Nasal cavity respiratory epithelium epithelial cell of viscerocranial mucosa (primary cell): ENCODE measurements at places on chromosomes 16 and 17. TPM values are rescaled to one million over a fixed set of nuclear protein-coding genes. Genes with fewer than 3 reads are reported as not detected.

RNU2-1 gene
- total RNA-seq = not detected in 2 replicates

ARL6IP1 gene
- total RNA-seq = 145 and 203 TPM in 2 replicates

CDRT15L2 gene
- not detected in 2 replicates for total RNA-seq

MKS1 gene
- 10.6 and 11.5 TPM in 2 replicates for total RNA-seq

TBC1D3G gene
- total RNA-seq = not detected in 2 replicates

FOXJ1 gene
- total RNA-seq = not detected in 2 replicates

VPS9D1 gene
- 2.7 and 6.0 TPM in 2 replicates for total RNA-seq

KRT20 gene
- total RNA-seq = not detected in 2 replicates

OR1F1 gene
- total RNA-seq = 0.14 TPM in 1 of 2 replicates, not detected in the other

RBFOX1 gene
- not detected in 2 replicates for total RNA-seq

C1QTNF8 gene
- not detected in 2 replicates for total RNA-seq

DNAAF1 gene
- total RNA-seq = 0.07 TPM in 1 of 2 replicates, not detected in the other

KRTAP16-1 gene
- total RNA-seq = not detected in 2 replicates

MRPL27 gene
- 36.1 and 78.3 TPM in 2 replicates for total RNA-seq

CCDC144A gene
- total RNA-seq = 0.68 and 4.5 TPM in 2 replicates

TMEM132E gene
- total RNA-seq = not detected in 2 replicates

FBXL16 gene
- 1.4 and 1.7 TPM in 2 replicates for total RNA-seq

SERPINF2 gene
- 0.68 and 1.5 TPM in 2 replicates for total RNA-seq

KRT39 gene
- 0.28 TPM in 1 of 2 replicates, not detected in the other for total RNA-seq

IRX6 gene
- total RNA-seq = not detected in 2 replicates

OR1D2 gene
- not detected in 2 replicates for total RNA-seq

DNAH17 gene
- total RNA-seq = under 0.01 and 0.07 TPM in 2 replicates

CLEC19A gene
- not detected in 2 replicates for total RNA-seq

COX6A2 gene
- not detected in 2 replicates for total RNA-seq

HID1 gene
- total RNA-seq = 0.71 and 6.8 TPM in 2 replicates

IKZF3 gene
- under 0.01 and 0.57 TPM in 2 replicates for total RNA-seq

ZSCAN10 gene
- not detected in 2 replicates for total RNA-seq

EVI2A gene
- not detected in 2 replicates for total RNA-seq

MRM1 gene
- 6.2 and 9.0 TPM in 2 replicates for total RNA-seq

SLFN11 gene
- 1.6 and 6.5 TPM in 2 replicates for total RNA-seq

HBA1 gene
- not detected in 2 replicates for total RNA-seq

KRT15 gene
- 38.3 and 63.4 TPM in 2 replicates for total RNA-seq

CLEC18A gene
- 0.34 and 0.85 TPM in 2 replicates for total RNA-seq
